Fibroblast of mammary gland (primary cell): ENCODE measurements at places on chromosomes 4 and X.

DNA sequence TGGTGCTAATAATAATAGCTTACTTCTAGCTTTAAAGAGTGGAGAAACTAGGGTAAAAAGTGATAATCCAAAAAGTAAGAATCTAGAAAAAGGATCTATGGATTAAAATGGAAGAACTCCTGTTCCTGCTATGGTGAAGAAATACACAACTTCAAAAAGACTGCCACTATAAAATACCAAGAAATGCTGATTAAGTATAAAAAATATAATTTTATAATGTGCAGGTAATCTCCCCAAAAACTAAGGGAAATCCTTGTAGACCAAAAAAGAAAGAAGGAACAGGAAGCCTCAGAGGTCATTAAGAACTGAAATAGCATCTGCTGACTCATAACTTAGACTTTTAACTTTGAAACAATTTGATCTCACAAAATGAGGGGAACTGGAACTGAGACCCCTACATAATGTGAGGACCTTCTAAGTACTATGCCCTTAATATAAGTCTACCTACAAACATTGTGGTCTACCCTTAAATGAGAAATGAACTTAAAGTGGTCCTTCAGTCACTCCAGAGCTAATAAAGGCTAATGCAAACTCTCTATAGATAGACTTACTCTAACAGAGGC is 50.6 kb upstream of the SRPX start:
- no peak for DNase-seq

GRCh38 chr4:137394018-137394417 is 138.3 kb downstream of the PCDH18 start:
- peak; percentile 74 for DNase-seq

DNA sequence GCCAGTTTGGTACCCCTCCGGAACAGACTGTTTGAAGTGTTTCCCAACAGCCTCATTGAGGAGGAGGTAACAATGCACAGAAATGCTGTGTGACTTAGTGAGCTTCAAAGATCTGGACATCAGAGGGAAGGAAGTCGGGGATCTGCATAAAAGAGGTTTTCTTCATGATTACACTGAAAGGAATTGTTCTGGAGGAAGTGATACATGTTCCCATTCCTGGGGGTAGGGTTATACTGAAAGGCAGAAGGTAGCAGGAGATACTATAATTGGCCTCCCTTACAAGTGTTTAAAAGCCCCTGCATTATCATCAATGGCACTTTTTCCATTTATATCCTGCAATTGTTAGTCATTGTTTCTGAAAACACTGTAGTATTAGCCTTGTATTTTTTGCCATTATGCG is 94.0 kb upstream of the DKK2 start:
- DNase-seq: peak; percentile 24

DNA sequence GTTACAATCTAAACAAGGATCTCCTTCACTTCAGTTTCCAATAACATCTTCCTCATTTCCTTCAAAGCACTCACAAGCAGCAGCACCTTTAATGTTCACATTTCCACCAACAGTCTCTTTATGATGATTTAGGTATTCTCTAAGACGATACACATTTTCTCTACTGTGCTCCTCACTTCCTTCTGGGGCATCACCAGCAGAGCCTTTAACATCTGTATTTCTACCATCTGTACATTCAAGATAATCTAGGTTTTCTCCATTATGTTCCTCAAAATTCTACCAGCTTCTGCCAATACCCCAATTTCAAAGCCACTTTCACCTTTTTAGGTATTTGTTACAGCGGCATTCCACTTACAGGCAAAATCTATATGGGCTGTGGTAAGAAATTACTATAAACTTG is 80.6 kb downstream of the FBXW7 start:
- no peak for DNase-seq

DNA sequence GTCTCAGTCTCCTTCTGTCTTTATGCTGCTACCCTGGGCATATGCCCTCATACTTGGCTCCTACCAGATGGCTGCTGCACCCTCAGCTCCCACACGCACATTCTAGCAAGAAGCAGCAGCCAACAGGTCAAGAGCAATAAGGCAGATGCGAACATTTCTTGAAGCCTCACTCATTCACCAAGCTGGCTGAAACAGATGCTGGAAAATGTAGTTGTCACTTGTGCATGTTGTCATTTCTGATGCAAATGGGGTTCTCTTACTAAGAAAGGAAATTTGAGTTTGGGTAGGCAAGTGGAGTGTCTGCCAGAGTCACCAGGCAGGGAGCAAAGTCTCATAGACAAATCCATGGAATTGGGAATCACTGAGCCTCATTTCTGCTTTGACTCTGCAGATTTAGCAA is 57.4 kb upstream of the SORBS2 start:
- DNase-seq: no peak

GRCh38 chr4:167248271-167248670 is 14.0 kb upstream of the SPOCK3 start:
- DNase-seq: no peak

GRCh38 chrX:9211269-9211668 is 177.3 kb upstream of the FAM9B start:
- DNase-seq: no peak

DNA sequence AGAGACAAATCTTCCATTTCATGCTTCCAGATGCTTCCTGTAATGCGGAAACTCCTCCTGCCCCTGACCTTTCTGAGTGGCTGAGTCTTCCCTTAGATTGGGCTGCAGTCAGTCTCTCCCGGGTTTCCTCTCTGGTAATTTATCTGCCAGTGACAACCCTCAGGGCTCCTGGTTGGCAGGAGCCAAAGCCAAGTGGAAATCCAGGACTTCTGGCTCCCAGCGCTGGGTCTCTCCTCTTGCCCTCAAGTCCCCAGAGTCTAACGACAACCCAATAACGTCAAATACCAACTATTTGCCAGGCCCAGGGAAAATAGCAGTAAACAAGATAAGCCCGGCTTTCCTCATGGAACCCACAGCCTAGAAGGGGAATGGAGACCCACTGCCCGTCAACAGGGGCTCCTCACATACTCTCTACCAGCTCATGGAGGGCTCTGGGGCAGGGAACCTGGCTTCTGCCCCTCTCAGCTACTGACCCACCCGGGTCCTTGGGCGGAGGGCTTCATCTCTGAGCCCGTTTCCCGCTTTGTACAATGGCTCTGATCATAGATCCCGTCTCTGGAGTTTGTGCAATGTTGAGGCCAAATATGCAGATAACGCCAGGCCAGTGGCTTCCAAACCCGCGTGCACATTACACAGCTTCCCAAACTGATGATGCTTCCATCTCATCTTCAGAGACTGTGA is 1.1 kb upstream of the TBC1D14 start:
- DNase-seq: peak; percentile 39
